ENCODE measurements at places on chromosomes 2 and 18.

DNA sequence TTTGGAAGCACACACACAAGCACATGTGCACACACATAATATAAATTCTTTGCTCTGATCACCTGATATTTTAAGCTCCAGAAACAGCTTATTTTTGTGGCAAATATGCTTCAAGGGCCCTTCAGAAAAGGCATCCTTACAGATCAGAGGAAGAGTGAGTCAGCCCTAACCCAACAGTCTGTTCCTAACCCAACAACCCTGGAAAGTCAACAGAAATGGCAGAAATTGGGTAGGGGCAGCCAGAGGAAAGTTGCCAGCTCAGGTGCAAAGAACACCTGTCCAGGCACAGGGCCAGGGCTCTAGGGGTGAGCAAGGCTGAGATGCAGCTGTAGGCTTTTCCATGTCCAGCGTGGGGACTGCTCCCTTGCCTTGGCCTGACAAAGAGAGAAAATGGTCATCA, 6.4 kb upstream of the NCKAP5 start:
- no peak for DNase-seq

- DNase-seq: no peak
Observed at GRCh38 chr2:66507673-66508201, 72.8 kb downstream of the MEIS1 start.

DNA sequence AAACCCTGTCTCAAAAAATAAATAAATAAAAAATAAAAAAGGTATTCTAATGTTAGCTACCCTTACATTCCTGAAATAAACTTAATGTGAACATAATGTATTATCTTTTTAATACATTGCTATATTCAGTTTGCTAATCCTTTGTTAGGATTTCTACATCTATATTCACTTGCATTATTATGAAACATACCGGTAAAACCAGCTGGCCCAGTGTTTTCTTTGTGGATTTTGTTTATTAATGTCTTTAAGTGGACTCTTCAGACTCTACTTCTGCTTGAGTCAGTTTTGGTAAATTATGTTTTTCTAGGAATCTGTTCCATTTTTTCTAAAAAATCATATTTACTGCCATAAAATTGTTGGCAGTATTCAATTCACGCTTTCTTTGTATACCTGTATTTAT, 34.5 kb downstream of the PTPN2 start:
- DNase-seq: no peak

- DNase-seq: no peak
Observed at GRCh38 chr2:100754951-100755350, 65.0 kb upstream of the NPAS2 start.

Data from lower lobe of right lung (tissue), 2 donors.